ENCODE measurements at places on chromosomes 11 and 22.

DNA sequence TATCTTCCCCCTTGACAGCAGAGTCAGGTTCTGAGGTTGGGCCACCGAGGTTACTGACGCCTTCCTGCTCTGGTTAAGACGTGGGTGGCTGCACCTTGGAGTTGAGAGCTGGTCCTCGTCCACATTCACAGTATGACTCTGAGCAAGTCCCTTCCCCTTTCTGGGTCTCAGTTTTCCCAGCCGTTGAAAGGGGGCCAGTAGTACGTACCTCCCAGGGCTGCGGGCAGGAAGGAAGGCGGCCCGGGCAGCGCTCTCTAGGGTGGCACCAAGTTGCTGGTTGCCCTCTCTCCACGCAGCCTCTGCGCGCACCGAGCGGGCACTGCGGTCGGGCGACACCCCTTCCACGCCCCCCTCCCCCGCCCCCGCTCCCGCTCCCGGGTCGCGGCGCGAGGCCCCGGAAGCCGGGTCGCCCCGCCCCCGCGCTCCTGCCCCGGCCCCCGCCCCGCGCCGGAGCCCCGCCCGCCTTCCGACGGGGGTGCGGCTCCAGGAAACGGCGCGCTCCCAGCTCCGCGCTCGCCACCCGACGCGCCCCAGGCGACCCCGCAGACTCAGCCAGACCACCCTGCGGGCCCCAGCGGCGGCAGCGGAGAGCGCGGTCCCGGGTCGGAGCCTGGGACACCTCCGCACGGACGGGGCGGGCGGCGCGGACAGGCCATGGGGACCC, at the start of gene EHBP1L1:
Gene EHBP1L1 (plus strand): TSS at position 486 of the 664 bp plus-strand sequence. CDS start 250 bp downstream, outside the sequence.
- DNase-seq, result peak; percentile 60

DNA sequence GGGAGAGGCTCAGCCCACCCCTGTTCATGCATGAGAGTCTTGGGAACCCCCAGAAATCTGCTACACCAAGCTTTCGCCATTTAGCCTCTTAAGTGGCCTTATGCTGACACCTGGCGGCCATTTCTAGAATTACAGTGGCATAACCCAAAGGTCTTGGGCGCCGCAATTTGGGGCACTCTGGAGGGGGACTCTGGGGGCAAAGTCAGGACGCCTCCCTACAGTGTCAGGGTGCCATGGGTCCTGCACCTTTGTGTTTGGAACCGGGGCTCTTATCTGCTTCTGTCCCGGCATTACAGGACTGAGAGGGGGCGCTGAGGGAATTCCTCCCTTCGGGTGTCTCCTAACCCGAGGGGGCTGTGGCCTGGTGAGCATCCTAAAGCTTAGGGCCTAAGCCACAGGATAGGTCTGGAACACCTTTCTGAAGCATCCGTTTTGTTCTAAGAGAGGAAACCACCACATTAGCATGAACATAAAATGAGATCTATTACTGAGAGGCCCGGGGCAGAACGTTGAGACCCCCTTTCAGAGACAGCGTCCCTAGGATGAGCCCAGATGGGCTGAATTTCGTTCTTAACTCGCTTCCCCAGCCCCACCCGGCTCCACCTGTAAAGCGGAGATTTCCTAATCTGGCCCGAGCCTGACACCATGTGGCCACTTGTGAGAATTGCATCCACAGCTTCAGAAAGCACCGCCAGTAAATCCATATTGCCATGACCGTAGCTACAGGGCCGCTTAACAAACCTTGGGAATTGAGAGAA, 9.3 kb downstream of the INS start:
- DNase-seq, result peak; percentile 81

GRCh38 chr22:30014244-30014643, 66.0 kb upstream of the HORMAD2 start:
- no peak for DNase-seq

- DNase-seq, result no peak
Measured at GRCh38 chr11:11618973-11619435, 2.8 kb downstream of the GALNT18 start.

DNA sequence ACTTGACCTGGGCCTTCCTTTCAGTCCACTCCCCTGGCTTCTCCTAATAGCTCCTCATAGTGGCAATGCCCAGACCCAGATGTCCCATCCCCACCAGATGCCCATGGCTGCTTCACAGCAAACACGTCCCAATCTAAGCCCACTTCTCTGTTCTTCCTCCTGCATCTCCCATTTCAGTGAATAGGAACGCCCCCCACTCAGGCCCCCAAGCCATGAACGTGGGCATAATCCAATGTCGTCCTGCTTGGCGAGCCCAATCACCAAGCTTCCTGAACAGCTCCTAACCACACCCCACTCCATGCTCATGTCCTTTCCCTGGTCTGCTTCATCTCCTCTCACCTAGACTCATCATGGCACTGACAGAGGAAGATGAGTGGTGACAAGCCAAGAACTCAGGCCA, 8.9 kb downstream of the IL18BP start:
- no peak for DNase-seq

DNA sequence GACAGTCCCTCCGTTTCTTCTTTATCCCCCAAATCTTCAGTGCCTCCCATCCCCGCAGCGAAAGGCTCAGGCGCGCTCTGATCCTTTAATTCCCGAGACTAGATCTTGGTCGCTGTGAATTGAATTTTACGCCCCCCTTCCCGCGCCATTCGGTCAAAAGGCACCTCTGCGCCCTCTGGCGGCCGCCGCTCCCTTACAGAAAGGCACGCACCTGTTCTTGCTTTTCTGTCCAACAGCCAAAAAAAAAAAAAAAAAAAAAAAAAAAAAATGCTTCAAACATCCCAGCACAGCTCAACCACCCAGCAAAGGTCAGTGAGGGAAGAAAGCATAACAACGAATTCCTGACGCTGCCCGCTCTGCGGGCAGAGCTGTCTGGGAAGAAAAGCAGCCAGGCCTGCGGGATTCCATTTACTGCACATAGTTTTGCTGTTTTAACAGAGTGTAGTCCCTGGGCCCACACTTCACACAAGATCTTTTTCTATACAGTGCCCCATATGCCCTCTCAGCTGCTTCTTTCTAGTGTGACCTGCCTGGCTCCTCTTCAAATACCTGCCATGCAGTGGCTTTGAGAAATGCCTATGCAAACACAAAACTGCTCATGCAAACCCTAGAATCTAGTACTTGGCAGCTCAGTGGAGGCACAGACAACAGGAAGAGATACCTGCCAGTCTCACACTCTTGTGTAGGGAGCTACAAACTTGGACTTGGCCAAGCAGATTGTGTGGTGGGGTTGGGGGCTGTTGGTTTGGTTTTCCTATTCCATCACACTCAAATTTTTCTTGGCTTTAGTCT, 1.3 kb upstream of the ESAM start:
- DNase-seq, result peak; percentile 78

DNA sequence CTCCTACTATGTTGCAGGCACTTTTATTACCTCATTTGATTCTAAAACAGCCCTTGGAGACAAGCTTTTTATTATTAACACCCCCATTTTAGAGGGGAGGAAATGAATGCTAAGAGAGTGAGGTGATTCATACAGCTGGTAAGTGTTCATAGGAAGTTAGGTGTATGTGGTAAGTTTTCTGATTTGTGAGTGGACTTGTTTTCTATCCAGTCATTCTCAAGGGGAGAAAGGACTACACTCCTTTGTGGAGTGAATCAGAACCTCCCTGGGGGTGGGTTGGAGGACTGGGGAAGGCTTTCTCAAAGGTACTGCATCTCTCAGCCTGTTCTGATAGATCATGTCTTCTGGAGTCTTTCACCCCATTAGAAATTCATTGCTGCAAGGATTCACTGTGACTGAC, 23.5 kb downstream of the PKNOX2 start:
- DNase-seq, result no peak

DNA sequence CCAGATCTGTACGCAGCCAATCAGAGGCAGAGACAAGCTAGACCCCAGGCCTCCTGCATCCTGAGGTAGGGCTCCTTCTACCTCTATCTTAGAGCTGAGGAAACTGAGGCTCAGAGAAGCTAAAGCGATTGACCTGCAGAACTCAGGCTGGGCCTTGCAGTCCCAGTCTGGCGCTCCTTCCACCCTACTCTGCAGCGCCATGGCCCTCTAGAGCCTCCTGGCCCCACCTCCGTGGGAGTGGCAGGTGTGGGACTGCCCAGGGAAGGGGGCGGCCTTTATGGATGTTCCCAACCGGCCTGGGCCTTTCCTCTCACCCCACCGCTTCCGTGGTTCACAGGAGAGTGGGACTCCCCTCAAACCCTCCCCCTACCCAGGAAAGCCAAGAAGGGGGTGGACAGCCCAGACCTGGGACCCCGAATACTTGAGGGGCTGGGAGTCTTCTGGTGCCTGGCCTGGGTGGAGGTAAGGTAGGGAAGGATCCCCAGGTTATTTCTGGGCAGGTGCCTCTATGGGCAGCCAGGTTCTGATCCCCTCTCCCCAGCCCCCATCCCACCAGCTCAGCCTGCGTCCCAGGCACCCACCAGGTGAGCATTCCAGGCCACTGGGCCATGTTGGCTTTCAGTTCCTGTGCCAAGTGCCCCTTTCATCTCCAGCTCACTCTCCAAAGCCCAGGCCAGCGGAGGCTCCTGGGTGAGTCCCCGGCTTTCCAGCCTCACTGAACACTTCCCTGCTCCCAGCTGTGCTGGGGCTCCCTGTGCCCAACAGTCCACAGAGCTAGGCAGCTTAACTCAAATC, 3.0 kb downstream of the WNT11 start:
- no peak for DNase-seq

GRCh38 chr11:5289696-5290095, 12.1 kb downstream of the OR51B4 start:
- no peak for DNase-seq

- peak; percentile 46 for DNase-seq
Measured at GRCh38 chr22:37281646-37282384, 493 bp upstream of the CYTH4 start.

DNA sequence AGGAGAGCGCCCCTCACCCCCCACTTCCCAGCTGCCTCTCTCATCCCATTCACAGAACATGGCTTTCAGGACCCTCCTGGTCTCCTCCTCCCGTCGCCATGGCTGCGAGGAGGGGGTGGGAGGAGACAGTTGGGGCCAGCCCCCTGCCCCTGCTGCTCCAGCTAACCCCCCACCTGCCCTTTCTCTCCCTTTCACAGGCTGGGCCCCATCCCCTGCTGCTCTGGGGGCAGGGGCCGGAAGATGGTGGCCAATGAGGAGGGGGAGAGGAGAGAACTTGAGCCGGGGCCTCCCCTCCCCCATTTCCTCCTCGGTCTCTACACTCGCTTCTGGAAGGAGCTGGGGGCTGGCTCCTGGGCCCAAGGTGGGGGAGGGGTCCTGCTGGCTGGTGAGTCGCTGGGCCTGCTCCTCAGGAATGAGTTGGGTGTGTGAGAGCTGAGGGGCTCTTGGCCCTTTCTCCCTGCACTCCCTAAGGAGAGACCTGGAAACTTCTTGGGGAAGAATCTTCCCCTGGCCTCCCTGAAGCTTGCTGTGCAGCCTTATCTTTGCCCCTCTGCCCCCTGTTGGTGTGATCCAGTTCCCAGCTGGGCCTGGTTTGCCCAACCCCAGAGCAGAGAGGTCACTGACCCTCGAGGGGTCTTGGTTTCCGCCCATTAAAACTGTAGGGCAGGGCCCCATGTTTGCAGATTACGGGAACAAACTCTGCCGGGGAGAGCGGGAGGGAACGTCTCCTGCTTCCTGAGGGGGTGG, 10.2 kb downstream of the YPEL4 start:
- no peak for DNase-seq

DNA sequence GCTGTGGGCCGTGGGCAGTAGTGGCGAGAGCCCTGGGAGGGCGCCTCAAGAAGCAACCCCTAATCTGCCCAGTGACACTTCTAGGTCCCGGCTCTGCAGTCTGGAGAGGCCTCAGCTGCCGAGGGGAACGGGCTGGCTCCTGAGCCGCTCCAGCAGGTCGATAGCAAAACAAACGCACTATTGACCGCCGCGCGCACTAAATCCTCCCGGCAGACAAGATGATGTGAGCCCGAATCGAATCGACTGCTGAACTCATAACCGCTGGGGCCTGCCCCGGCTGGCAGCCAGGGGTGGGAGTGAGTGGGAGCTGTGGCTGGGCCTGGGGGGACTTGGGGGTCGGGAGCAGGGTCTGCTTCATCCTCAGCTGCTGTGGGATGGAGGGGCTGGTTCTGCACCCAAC, 36.1 kb downstream of the FLRT1 start:
- DNase-seq, result no peak

DNA sequence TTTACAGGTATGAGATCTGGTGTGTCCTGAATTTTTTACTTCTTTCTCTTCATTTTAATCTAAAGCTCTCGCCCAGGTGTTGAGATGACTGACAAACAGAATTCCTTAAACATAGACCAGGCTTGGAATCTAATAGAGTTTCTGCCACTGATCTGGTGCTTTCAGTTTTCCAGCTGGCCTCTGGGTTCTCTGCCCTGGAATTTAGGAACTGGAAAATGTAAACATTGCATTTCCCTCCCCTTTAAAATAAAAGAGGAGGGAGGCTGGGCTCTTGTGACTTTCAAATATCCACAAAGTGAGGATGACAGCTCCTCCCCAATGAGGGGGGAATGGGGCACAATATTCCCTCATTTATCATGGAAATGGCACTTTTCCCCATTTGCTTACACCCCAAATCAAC, 5.0 kb downstream of the PAMR1 start:
- DNase-seq, result no peak

DNA sequence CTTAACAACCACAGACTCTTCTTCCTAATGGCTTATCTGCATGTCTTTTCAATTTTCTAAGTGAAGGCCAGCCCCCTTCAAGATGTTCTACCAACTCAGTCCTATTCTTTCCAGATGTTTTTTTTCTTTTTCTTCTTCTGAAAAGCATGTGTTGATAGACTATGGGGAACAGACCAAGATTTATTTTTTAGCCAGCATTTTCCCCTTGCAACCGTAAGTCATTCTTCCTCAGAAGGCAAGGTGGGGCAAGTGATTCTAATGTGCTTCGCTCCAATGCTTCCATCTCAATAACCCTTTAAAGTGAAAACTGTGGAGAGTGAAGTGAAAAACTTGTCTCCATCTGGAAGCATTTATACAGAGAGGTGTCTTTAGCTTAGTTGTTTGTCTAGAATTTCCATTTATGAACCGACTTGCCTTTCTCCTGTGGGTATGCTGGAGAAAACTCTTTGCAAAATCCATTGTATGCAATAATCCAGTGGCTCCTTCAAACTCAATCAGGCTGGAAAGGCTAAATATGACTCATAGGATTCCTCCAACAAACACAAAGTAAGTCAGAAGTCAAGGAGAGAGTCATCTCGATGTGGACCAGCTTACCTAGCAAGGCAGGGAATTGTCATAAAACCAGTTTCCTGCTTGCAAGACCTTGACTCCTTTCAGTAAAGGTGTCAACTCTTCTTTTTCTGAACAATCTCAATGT, 83.7 kb downstream of the MAML2 start:
- DNase-seq, result no peak

DNA sequence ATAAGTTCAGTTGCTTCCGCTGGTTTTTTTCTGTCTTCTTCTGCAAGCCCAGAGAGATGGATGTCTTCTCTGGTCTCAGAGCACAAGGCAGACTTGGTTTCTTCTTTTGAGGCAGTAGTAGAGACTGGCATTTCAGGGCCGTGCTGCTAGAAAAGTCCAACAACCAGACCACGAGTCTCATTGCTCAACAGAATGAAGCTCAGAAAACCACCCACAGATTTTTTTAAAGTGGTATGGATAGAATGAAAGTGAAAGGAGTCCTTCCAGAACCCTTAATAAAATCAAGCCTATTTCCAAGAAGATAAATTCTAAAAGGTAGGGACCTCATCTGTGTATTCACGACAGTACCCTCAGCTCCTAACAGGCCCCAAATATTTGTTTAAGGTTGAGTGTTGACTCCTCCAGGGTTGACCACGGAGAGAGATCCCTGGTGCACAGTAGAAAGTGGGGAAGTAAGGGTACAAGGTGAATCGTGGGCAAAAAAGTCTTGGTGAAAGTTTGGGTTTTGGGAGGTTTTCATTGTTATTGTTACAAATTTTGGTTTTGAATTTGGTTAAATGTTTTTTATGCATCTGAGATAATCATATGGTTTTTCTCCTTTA, 43.6 kb upstream of the DDX6 start:
- DNase-seq, result no peak

GRCh38 chr11:45247433-45247832, 38.7 kb downstream of the SYT13 start:
- DNase-seq, result no peak

All from stimulated activated CD4-positive, alpha-beta T cell treated with anti-CD3 and anti-CD28 coated beads, Interleukin-12 subunit alpha, Interleukin-12 subunit beta, amount 100 ng/mL, for 48 hours (primary cell).